ENCODE measurements at places on chromosomes 3 and 15.

DNA sequence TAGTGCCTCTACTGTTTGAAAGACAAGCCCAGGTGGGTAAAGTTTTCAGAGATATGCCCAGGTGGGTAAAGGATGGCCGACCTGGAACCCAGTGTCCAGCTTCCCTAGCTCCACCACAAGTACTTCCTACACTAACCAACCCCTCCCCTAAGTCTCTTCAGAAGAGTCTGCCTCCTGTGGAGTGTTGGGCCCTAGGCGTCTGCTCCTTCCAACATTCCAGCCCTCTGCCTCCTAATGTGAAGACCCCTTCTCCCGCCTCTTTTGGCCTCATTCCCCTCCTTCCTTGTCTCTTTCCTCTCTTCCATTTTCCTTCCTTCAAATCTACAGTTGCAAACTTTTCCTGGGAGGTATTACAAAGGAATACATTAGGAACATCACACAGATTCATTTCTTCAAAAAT is 38.6 kb downstream of the CNTN3 start:
- DNase-seq = no peak

DNA sequence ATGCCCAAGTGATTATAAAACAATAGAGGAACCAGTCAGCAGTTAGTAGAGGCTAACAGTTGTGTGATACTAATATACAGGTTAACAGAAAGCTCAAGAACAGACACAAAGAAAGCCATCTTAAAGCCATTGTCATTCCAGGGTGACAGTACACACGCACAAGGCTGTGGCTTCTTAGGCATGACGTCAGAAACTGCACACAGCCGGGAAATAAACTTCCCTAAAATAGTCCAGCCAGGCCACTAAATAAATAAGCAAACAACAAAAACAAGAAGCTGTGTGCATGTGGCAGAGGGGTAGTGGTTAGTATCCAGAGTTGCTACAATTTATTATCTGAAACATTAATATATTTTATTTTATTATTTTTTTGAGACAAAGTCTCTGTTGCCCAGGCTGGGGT is 49.8 kb downstream of the PPCDC start:
- DNase-seq = no peak

GRCh38 chr3:140724856-140725812 is 47.3 kb downstream of the TRIM42 start:
- DNase-seq = no peak

- DNase-seq = peak; percentile 56
These were observed 334.4 kb upstream of the THRB start for GRCh38 chr3:24829011-24829581.

- no peak for DNase-seq
These were observed 287.6 kb upstream of the C2CD4B start for GRCh38 chr15:62452667-62453066.

- DNase-seq = no peak
These were observed 8.0 kb upstream of the PXK start for GRCh38 chr3:58324391-58325390.

DNA sequence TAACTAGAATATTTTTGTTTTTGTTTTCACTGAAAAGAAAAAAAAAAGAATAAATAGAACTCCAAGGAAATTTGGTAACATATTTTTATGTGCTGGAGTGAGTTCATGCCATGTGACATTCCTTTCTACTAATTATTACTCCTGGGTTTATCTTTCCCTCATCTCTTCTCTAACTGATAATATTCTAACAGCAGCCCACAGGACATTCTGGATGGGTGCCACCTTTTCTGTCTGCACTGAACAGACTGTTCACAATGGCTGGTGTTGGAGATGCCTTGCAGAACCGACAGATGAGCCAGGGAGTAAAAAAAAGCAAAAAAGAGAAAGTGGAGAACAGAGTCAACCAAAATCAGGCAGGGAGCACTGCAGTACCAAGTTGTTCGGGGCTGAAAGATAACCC is 151.3 kb downstream of the OR4M2 start:
- peak; percentile 90 for DNase-seq

- no peak for DNase-seq
These were observed 57.9 kb upstream of the DPH6 start for GRCh38 chr15:35603856-35604255.

DNA sequence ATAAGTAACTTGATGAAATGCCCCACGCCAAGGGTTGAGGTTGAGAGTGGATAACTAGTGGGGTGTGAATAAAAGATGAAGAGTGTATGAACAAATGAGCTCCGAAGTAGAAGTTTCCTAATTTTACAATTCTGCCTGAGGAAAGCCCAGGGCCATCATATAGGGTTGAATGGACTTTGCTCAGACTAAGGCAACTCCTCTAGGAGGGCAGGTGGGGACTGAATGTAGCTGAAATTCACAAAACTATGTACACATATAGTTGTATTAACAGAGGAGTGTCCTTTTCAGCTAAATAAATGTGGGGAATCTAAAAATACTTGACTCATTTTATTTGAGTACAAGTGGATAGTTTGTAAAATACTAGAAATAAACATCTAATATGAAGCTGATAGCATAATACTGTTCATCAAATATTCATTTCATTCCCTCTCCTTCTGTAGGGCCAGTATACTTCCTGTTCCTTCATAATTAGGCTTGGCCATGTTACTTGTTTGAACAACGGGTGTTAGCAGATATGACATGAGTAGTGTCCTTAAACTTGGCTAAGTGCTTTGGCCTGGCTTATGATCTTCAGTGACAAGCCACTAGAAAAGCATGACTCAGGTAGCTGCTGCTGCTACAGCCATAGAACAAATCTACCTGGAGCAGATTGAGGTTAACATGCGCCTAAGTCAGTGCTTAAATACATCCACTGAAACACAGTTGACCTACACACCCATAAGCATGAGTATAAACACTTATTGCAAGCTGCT is 26.5 kb downstream of the PLSCR1 start:
- DNase-seq = no peak

DNA sequence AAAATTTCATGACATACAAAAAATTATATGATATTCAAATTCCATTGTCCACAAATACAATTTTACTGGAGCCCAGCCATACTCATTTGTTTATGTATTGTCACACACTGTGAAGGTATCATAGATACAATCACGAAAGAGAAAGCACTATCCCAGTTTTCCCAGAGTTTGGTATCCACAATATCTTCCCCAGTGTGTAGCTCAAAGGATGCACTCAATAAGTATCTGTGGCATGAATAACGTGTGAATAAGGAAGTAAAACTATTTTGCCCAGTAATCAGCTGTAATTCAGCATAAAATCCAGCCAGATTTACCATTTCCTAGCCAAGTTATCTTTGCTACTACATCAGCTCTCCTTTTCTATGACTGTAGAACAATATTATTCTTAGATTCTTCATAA is 131.3 kb upstream of the KCNMB2 start:
- DNase-seq = no peak

GRCh38 chr3:136142592-136142991 is 53.5 kb downstream of the MSL2 start:
- no peak for DNase-seq

- no peak for DNase-seq
These were observed 274.6 kb downstream of the NTRK3 start for GRCh38 chr15:87981969-87982368.

GRCh38 chr15:72227720-72228119 is 3.3 kb downstream of the PKM start:
- no peak for DNase-seq

- no peak for DNase-seq
These were observed 2.9 kb downstream of the SNRPN start for GRCh38 chr15:24957691-24958090.

DNA sequence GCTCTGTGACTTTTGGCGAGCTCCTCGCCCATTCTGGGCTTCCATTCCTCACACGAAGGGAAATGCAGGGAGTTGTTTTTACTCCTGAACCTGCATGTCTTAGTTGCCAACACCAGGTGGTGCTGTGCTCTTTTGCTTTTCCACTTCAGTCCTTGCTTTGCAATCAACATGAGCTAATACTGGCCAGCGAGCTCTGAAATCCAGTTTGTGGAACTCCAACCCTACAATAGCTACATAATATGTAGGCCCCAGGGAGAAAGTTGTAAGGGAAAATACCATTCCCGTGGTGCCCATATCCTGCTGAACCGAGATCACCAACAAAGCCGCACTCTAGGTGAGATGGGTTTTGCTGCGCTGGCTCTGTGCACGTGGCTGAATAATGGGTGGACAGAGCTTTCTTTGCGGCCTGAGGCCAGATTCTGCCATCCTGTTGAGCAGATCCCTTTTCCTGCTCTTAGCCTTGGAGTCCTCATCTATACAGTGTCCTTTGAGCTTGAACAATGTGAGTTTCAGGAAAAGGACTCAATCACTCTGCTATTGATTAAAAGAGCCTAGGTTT is 25.0 kb downstream of the LSM3 start:
- peak; percentile 94 for DNase-seq

DNA sequence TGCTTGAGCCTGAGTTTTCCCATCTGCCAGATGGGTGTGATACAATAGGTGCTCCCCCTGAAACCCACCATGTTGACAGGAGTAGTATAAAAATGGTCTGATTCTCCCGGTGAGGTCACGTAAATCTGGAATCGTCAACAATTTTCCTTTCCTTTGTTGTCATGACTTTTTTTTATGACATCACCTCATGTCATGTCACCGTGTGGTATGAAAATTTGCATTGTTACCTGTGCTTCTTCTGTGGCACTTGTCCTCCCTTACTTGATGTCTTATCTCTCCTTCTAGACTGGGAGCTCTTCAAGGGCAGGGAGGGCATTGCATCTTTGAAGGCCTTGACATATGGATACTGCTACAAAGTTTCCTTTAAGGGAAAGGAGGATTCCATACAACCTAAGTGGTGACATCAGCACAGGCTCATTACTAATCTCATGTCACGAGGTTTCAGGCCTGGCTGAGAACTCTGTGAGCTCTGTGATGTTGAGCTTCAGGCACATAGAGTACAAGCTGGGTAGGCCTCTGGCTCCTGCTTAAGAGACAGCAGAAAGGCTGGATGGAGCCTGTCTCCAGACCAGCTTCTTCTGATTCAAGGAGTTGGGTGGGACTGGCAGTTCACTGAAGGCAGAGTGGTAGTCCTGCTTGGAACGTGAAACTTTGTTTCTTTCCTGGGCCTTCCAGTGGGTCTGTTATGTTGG is 66.3 kb downstream of the LPP start:
- DNase-seq = no peak

DNA sequence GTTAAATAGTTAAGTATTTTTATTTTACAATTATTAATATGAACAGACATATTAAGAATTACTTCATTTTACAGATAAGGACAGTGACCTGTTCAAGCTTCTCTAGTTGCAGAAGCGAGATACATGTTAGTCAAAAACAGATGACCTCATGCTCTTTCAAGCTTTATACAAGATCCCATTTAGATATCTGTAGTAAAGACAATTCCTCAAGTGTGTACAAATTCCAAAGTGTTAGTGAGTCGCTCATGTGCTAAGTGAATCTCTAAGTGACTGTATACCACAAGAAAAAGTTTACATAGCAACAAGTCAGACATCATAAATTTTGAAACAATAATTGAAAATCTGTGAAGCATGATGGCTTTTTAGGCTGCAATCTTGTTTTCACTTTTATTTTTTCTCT is 293.8 kb downstream of the ROBO1 start:
- DNase-seq = no peak

GRCh38 chr3:45170096-45170495 is 23.9 kb upstream of the CDCP1 start:
- DNase-seq = no peak

GRCh38 chr3:33075995-33076394 is 21.0 kb downstream of the GLB1 start:
- DNase-seq = no peak

DNA sequence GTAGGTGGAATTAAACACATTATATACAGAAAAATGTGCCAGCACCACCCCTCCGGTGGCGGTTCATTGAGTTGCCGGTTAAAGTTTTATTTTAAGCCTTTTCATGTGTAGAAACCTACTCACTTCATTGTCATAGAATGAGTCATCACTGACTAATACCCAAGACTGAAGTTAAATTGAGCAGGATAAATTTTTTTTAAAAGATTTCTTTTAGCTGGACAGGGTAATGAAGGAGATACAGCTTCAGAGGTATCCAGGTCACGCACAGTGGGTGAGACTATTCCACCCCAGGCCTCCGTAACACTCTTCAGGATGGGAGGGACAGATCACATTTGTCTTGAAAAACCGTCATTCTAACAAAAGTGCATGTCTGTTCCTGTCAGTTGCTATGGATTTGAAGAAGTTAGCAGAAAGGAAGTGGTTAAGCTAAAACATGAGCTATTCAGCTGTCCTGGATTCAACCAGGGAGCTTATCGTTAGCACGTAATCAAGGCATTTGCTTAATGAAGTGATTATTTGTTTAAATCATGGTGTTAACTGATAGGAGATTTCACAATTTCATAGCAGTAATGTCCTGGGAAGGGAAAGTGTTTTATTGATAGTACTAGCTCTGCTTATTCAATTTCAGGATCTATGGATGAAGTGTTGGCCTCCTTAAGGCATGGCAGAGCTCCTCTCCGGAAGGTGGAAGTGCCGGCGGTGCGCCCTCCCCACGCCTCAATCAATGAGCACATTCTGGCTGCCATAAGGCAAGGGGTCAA is 23.4 kb downstream of the WHAMM start:
- no peak for DNase-seq

DNA sequence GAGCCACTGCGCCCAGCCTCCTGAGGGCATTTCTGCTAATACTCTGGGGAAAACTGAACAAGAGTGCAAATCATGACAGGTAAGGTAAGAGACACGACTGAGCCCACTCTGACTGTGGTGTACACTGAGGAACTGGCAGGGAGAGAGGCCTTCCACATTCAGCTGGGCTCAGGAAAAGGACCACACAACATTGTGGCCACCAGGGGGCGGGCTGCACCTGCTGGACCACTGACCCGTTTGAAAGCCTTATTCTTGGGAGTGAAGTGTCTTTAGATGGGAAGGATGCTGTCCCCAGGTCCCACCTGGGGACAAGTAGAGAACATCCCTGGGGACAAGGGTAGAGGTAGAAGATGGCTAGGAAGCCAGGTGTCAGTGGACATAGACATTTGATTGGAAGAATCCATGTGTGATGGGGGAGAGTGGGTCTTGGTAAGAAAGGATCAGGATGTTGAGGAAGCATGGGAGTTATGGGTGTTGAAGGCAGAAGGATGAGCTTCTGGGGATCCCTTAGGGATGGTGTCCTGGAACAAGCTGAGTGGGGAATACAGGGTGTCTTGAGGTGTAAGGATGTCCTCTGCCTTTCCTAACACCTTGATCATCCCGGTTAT is 6.2 kb upstream of the CTDSPL start:
- DNase-seq = peak; percentile 93

DNA sequence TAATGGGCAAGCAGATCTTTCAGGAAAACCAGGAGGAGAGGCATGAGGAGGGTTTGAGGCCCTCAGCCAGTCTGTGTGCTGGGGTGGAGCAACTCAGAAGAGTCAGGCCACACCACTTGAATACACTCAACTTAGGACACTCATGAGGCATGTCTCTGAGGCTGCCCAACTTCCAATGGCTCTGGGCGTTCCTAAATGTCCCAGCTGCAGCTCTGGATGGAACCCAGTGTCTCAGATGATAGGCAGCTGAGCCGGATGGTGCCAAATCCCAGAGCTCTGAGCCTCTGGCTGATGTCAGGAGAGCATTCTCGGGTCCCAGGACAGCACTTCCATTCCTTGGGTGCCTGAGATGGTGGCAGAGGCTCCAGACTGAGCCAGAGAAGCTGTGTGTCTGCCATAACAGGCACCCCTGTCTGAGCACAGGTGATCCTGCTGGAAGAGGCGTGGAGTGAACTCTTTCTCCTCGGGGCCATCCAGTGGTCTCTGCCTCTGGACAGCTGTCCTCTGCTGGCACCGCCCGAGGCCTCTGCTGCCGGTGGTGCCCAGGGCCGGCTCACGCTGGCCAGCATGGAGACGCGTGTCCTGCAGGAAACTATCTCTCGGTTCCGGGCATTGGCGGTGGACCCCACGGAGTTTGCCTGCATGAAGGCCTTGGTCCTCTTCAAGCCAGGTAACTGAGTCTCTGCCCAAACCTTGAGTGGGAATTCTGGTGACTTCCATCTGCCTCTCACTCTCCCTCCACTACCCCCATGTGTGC is 2.8 kb downstream of the NR2E3 start:
- no peak for DNase-seq
